ENCODE measurements at places on chromosomes 4 and X.

GRCh38 chrX:106612393-106612763, 600 bp downstream of the RADX start:
- DNase-seq, result peak; percentile 14

DNA sequence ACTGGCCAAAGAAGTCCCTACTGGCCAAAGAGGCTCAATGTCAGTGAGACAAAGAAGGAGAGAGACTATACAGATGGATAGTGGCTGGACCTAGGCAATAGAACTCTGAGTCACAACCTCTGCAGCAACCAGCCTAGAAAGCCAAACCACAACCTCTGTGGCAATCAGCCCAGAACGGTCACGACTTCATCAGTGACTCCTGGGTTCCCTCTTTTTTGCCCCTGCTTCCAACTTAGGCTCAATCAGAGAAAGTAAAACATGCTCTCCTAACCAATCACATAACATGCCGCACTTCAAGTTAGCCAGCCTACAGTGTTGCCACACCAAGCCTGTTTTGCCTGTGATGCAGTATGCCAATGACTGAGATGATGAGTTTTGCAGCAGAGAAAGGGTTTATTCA, 203.4 kb downstream of the ANAPC10 start:
- DNase-seq, result no peak

DNA sequence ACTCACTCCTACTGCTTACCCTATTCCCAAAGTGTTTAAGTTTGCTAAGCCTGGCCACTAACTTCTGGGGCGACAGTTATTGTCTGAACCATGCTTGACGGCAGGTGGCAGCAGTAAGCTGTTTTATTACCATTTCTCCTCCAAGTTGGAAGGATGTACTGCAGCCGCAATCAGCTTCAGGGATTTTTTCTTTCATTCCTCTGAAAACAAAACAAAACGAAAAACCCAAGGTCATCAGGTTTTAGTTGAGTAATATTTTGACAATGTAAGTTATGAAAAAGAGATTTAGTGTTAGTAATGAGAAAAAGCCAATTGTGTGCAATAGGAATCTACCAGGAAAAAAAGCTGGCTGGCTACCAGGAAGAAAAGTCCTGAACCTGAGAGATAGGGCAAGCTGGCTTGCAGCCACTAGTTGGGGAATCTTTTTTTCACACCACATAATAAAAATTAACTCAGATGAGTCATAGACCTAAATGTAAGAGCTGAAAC, 13.2 kb upstream of the RAB9B start:
- peak; percentile 67 for DNase-seq

DNA sequence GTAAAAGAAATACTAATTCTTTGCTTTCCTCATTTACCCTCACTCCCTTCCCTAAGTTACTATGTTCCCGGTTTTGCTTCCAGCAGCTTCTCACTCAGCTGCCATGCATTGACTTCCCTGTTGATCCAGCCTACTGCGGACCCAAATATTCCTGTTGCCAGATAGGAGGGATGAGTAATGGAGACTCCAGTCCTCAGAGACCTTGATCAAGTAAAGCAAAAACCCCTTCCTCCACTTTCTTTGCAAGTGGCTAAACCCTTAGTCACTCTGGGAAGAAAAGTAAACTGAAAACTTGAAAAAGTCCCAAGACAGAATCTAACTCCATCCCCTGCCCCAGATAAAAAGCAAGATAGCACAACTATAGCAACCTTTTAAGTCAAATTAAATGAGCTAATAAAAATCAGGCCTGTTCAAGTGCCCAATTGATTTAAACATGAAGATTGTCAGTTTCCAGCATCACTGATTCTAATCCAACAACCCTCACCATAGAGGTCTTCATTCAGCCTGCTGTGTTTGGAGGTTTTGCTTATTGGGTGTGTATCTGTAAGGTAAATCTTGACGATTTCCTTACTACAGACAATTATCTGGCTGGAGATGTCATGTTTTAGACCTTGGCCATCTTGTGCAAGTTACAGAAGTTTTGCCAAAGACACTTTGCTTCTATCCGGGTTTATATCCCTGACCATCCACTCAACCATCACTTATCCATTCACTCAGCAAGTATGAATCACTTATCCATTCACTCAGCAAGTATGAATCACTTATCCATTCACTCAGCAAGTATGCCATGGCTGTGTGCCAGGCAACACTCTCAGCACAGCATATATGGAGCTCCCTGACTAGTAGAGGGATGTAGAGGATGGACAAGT, 17.6 kb downstream of the FGFBP1 start:
- peak; percentile 81 for DNase-seq

- DNase-seq, result no peak
Measured at GRCh38 chrX:150203248-150203645, 159.9 kb upstream of the MAMLD1 start.

DNA sequence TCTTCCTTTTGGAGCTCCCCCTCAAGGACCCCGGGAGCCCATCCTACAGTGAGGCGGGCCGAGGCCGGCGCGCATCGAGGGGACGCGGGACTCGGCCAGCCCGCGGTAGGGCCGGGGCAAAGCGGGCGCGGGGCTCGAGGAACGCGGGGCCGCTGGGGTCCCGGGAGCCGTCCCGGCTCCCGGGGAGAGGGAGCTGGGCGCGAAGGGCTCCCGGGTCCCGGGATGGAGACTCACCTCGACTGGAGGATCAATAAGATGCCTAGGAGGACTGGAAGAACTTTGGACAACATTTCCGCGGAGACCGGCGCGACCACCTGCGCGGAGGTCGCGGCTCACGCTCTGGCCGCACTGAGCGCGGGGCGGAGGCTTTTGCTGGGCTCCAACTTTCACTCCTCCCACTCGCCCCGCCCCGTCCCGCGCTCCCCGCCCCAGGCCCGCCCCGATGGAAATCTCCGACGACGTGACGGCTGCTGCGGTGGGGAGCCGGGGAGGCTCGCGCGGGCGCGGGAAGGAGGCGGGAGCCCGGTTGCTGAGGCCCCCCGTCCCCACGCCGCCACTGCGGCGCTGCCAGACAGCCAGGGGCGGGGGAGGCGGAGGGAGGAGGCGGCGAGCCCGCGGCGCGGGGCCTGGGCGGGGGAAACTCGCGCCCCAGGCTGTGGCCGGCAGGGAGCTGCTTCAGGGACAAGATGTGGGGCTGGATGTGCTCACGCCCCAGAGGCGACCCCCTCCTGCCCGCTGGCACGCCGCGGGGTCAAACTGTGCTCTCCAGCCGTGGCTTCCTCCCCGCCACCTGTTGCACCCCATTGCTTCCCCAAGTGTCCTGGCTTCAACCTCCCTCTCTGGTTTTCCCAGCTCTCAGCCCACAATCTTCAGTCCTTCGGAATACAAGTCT, at the start of gene GABRE:
Gene GABRE (minus strand): TSS at position 341 of the 892 bp plus-strand sequence. CDS start 51 bp downstream, at position 290.
- peak; percentile 80 for DNase-seq

DNA sequence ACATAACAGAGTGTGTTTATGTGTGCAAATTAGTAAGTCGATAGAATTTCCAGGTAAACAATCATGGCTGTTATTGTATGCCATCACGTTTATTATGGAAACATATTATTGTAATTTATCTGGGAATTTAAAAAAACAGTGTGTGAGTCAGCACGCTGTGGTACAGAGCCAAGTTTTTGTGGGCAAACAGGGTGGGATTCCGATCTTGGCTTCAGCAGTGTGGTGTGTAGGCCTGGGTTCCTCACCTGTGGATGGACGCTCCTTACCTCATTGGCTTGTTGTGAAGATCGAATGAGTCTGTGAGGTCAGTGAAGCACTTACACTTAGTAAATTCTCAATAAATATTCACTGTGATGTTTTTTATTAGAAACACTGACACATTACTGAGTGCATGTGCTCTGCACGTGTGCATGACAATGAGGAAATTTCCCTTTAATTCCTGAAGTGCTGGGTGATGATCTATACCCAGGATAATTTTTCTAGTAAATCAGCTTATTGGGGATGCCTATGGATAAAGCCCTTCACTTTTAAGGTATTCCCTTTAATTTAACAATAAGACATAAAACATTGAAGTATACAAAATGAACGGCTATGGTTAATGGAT, 36.4 kb downstream of the SLIT2 start:
- no peak for DNase-seq
